ENCODE measurements at places on chromosomes 7 and 10.

DNA sequence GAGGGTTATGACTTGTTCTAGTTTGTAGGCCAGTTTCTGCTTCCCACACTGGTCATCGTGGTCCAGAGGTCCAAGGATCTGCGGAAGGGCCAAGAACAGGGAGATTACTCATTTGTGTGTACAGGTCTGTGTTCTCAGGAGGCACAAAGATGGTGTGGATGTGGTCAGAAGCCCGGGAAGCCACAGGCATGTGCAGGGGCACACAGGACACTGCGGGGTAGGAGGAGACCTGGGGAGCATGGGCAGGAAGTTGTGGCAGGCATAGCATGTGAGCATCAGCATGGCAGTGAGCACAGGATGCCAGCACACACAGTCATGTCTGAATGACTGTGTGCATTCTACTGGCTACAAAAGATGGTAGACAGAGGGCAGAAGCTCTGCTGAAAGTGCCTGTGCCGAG lies 445.8 kb downstream of the PLXNA4 start:
- DNase-seq, result no peak

DNA sequence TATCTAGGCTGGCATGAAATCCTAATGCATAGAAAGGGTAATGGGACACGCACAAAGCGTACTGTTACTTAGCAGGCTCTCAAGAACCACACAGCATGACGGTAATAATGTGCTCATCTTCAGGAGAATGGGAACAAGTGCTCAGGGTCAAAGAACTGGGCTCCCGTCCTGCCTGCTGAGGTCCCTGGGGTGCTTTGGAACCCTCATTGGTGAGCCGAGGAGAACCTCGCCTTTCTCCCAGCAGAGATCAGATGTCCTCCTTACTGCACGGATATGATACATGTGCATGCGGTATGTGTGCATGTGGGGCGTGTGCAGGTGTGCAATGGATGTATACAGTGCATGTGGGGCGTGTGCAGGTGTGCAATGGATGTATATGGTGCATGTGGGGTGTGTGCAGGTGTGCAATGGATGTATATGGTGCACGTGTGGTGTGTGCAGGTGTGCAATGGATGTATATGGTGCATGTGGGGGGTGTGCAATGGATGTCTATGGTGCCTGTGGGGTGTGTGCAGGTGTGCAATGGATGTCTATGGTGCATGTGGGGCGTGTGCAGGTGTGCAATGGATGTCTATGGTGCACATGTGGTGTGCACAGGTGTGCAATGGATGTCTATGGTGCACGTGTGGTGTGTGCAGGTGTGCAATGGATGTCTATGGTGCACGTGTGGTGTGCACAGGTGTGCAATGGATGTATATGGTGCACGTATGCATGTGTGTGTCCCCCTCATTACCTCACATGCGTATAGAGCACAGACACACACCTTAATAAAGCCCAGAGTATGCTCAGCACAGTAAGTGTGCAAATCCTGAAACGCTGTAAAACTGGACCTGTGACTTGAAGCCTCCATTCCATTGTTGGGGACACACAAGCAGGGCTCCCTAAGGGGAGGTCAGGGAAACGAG lies 336.3 kb downstream of the PTPRN2 start:
- DNase-seq, result no peak

DNA sequence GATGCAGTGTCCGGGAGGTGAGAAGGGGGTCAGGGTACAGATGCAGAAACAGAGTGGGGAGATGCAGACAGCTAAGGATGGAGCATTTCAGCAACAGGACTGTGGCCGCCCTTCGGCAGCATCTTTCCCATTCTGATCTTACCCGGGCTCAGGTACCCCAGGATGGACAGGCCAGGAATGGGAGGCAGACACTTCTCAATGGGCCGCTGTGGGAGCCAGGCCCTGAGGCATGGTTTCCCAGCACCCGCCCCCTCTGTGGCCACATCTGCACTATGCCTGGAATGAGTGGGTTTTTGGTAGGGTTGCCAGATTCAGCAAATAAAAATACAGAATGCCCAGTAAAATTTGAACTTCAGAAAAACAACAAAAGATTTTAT lies 105.2 kb upstream of the CTBP2 start:
- no peak for DNase-seq

DNA sequence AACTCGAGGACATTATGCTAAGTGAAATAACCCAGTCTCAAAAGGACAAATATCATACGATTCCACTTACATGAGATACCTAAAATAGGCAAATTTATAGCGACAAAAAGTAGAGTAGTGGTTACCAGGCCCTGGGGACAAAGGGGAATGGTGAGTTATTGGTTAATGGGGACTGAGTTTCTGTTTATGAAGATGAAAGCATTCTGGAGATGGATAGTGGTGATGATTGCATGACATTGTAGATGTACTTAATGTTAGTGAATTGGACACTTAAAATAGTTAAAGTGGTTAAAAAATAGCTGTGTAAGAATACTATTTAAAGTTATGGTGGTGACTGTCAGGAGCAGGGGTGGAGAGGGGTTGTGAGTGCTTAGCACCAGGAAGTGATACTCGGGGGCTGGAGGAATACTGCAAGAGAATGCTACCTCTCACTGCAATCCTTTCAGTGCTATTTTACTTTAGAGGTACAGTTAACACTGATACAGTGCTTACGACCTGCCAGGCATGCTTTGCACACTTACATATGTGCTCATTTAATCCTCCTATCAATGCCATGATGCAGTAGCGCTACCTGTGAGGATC lies 16.7 kb upstream of the TEX36 start:
- DNase-seq, result no peak

DNA sequence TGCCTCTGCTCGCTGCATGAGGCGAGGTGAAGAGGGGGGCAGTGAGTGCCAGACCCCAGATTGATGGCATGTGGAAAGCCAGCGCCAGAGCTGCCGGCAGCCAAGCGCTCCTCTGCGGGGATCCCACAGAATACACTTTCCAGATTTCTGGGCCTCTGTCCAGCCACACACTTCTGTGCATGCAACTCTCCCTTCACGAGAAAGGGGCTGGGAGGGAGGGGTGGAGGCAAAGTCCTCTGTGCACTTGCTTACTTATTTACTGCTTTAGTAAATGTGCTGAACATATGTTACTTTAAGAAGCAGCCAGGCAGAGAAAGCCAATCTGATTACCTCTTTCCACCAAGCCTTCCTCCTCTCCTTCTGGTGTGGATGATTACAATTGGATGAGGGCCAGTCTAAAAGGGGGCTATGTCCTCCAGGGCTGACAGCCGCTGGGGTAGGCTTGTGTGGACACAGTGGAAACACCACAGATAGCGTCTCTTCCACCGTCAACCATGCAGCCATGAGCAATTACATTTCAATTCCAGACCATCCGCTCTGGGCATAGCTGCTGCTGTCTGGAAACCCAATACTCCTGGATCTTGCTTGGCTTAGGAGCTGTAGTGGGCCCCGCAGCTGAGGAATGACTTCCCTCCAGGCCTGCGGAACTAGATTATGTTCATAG lies 322.8 kb upstream of the ANKRD30A start:
- DNase-seq, result no peak

- DNase-seq, result no peak
Observed at GRCh38 chr7:75575488-75576121, 83.5 kb downstream of the SPDYE5 start.

DNA sequence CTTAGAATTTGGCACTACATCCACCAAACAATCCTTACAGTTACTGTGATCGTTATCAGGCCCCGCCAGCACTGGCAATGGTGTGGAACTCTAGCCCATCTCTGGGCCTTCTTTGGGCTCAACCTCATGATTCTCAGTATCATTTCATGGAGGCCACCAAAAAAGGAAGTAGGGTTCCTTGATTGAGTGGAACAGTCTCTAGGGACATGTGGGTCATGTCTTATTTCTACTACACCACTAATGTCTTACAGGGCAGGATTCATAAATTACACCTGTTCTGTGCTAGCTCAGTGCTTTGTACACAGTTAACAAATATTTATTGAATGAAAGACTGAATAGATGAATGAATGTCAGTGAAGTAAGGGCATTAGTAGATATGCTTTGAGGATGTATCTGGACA lies 53.9 kb downstream of the AP3M1 start:
- no peak for DNase-seq

DNA sequence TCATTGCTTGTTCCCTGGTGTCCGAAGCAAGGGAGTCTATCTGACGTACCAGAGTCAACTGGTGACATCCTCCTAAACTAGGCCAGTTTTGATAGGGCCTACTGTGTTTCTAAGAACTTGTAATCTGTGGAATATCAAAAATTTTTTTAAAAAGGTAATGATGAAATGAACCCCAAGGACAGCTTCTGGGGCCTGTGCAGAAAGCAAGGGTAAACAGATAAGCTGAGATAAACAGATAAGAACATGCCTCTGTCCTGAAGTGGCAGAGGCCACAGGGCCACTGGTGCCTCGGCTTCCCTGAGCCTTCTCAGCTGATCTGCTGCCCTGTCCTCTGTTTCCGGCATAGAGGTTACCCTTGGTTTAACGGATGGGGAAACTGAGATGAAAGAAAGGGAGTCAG lies 8.8 kb downstream of the GRK5 start:
- DNase-seq, result no peak

GRCh38 chr7:73921623-73922528 lies 60.9 kb downstream of the TMEM270 start:
- no peak for DNase-seq

DNA sequence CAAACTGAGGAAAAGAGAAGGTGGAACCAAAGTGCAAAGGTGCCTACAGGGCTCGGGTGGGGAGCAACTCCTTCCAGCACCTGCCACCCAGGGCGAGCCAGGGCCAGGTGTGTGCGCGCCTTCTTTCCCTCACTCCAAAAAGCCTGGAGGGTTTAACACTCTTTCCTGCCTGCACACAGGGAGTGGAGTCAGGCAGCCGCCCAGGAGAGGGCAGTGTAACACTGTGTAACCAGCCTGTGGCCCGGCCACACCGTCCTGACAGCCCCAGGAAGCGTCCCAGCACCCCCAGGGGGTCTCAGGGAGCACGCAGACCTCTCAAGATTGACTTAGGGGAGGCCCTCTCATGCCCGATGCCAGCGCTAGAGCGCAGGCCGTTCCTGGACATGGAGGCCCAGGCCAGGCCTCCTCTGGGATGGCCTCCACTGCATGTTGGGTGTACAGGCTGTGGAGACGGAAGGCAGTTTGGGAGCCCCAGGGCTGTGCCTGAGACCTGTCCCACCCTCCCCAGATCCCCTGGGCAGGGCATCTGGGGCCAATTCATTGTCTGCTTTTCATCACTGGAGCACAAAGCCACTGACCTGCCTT lies 13.4 kb downstream of the BRI3 start:
- no peak for DNase-seq

- DNase-seq, result no peak
Observed at GRCh38 chr10:119703903-119704508, 21.8 kb upstream of the INPP5F start.

DNA sequence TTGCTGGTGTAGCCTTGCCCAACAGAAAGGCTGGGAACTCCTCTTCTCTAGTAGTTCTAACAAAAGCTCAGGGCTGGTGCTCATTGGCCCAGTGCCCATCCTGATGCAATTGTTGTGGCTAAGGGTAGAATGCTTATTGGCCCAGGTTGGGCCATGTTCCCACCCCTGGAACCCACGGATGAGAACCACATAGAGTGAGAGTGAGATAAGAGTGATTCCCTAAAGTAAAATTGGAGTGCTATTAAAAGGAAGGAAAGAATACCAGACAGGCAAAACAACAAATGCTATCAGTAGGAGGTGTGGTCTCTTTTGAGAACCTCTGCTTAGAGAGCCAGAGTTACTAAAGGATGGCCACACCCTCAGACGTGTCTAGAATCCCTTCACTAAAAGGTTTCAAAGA lies 49.2 kb downstream of the LGI1 start:
- DNase-seq, result no peak

DNA sequence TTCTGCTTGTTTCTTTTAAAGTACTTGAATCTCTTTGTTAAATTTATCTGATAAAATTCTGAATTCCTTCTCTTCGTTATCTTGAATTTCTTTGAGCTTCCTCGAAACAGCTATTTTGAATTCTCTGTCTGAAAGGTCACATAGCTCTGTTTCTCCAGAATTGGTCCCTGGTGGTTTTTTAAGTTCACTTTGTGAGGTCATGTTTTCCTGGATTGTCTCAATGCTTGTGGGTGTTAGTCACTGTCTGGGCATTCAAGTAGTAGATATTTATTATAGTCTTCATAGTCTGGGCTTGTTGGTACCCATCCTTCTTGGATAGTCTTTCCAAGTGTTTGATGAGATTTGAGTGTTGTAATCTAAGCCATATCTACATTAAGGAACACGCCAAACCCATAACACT lies 1060.6 kb downstream of the LRMDA start:
- DNase-seq, result peak; percentile 53

GRCh38 chr10:95505641-95506040 lies 55.5 kb downstream of the SORBS1 start:
- DNase-seq, result no peak

DNA sequence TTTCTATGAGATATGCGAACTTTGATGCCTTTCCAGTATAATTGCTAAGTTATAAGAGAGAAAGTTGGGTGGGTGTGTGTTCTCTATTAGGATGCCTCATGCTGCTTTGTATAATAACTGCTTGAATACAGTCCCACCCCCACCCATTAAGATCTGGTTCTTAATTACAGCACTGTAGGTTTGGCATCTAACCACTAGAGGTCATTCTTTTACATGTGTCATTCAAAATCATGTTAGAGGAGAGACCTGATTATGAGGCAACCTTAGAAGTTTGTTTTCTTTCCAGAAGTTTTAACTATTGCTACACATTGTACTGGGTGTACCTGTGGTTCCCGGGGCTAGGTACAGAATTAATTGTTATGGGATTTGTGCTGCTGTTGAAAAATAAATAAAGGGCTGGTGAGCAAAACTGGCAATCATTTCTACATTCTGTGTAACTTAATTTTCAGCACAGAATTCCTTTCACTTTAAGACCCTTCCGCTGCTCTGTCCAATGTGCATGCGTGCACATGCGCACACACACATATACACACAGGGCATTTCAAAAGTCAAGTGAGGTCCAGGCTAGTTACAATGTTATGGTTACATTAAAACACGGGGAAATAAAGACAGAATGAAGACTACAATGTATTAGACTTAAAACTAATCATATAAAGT lies 1156.3 kb downstream of the SORCS3 start:
- no peak for DNase-seq

- no peak for DNase-seq
Observed at GRCh38 chr7:45647967-45648670, 74.0 kb downstream of the ADCY1 start.

- no peak for DNase-seq
Observed at GRCh38 chr10:104316321-104317099, 21.8 kb downstream of the ITPRIP start.

- DNase-seq, result no peak
Observed at GRCh38 chr7:4742051-4742573, 33.3 kb upstream of the AP5Z1 start.

GRCh38 chr10:106082865-106083264 lies 1081.6 kb downstream of the SORCS1 start:
- no peak for DNase-seq
